Motor neuron (in vitro differentiated cells): ENCODE measurements at places on chromosomes 13 and 19.
A peak's percentile ranks its signal among the peaks of the same experiment; 100 is the strongest.

GRCh38 chr19:15290166-15290565 is 42.2 kb downstream of the BRD4 start:
- no peak for ATAC-seq

DNA sequence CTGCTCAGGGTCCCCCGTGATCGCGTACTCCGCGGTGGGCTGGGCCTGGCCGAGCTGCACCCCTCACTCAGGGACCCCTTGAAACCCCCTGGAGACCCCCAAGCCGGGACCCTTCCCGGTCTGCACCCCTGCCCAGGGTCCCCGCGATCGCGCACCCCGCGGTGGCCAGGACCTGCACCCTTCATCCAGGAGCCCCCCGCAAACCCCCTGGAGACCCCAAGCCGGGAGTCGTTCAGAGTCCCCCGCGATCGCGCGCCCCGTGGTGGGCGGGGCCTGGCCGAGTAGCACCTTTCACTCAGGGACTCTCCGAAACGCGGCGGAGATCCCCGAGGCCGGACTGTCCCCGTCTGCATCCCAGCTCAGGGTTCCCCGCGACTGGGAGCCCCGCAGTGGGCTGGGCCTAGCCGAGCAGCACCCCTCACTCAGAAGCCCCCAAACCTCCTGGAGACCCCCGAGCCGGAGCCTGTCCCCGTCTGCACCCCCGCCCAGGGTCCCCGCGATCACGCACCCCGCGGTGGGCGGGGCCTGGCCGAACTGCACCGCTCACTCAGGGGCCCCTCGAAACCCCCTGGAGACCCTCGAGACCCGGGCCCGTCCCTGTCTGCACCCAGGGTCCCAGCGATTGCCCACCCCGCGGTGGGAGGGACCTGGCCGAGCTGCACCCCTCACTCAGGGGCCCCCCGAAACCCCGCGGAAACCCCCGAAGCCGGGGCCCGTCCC is 748 bp downstream of the LMNB2 start:
- ATAC-seq, result peak; percentile 5

DNA sequence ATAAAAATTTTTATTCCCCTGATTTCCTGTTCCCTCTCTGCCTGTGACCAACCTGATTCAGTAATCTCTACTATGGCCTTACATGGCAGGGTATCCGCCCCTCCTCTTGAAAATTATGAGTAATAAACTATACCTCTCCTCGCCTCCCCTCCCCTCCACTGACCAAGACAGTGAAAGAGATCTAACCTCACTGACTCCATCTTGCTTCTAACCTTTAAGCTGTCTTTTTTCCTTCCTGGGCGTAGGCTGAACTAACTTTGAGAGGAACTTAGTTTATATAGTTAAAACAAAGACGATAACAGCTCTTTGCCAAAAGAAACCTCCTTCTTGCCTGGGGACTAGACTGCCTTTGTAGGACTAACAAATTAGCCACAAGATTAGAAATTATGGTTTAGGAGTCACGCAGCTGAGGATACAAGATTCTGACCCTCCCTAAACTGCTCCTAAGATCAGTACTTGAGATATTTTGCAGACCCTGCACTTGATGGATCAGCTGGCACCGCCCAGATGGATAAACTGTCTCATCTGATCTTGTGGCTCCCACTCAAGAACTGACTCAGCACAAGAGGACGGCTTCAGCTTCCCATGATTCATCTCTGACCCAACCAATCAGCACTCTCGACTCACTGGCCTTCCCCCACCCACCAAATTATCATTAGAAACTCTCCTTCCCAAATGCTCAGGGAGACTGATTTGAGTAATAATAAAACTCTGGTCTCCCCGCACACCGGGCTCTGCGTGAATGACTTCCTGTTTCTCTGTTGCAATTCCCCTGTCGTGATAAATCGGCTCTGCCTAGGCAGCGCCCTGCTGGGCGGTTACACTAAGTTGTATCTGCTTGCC is 187.1 kb downstream of the TDRD3 start:
- peak; percentile 80 for ATAC-seq

- no peak for ATAC-seq
Observed at GRCh38 chr13:77339408-77339807, 12.5 kb upstream of the MYCBP2 start.

GRCh38 chr13:32592082-32592481 is 5.8 kb downstream of the PDS5B start:
- no peak for ATAC-seq
